ENCODE measurements at places on chromosomes 3 and 15. TPM values are rescaled to one million over a fixed set of nuclear protein-coding genes. Genes with fewer than 3 reads are reported as not detected.

DNA sequence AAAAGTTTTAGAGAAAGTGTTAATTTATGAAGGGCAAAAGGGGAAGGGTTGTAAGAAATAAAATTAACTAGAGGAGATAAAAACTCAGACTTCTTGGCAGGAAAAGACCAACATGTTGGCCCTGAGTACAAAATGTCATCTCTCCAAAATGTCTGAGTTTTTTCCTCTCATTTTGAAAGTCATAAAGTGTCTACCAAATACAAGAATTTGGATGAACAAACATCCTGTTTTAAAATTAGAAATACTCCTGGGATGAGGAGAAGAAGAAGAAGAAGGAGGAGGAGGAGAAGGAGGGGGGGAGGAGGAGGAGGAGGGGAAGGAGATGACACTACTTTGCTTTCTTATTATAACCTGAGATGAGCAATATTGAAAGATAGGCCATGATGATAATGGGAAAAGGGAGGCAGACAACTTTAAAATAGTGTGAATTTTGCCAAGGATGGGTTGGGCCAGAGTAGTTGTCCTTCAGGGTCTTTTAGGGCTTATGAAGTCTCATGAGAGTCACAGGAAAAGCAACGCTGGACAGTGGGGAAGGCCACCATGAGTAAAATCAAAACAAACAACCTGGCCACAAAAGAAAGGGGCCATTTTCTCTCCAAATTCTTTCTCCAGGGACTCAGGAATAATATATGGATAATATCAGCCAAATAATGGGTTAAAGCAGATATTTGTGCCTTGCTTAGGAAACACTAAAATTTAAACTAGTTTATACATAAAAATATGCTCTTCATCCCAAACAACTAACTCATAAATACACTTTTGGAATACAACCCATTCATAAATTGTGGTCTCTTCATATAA is 632.9 kb downstream of the EPHA3 start:
- no peak for DNase-seq

DNA sequence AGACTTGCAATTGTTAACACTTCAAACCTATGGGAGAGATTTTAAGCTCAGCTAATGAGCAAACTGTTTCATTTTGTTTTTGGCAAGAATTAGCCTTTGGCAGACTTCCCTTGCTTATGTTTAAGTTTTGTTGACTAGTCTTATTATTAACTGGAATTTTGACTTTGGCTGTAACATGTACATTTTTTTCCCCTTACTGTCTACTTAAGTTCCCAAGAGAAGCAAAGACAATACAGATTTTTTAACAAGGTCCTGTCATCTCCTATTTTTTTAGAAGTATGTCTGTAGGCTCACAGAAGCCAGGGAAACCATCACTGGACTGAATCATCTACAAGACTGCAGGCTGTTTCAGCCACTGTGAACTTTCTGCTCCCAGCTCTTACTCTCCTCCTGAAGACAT is 74.3 kb downstream of the DGKG start:
- no peak for DNase-seq

- no peak for DNase-seq
These were observed 16.7 kb downstream of the AP3S2 start for GRCh38 chr15:89877083-89877425.

CHAC1 gene
- total RNA-seq, result 0.81 TPM

SLC38A3 gene
- 10.3 TPM for total RNA-seq

GRIP2 gene
- 39.3 TPM for total RNA-seq

TAGLN3 gene
- total RNA-seq, result not detected

ZNF620 gene
- total RNA-seq, result 1.6 TPM

Data from Right ventricle myocardium inferior (tissue), 1 donor.